Activated CD8-positive, alpha-beta memory T cell treated with anti-CD3 and anti-CD28 coated beads for 1 hour (primary cell): ENCODE measurements at places on chromosomes 5 and 9.

- no peak for DNase-seq
Observed at GRCh38 chr9:10268531-10269485, 344.0 kb downstream of the PTPRD start.

GRCh38 chr5:158819840-158820620 is 279.7 kb downstream of the EBF1 start:
- no peak for DNase-seq

DNA sequence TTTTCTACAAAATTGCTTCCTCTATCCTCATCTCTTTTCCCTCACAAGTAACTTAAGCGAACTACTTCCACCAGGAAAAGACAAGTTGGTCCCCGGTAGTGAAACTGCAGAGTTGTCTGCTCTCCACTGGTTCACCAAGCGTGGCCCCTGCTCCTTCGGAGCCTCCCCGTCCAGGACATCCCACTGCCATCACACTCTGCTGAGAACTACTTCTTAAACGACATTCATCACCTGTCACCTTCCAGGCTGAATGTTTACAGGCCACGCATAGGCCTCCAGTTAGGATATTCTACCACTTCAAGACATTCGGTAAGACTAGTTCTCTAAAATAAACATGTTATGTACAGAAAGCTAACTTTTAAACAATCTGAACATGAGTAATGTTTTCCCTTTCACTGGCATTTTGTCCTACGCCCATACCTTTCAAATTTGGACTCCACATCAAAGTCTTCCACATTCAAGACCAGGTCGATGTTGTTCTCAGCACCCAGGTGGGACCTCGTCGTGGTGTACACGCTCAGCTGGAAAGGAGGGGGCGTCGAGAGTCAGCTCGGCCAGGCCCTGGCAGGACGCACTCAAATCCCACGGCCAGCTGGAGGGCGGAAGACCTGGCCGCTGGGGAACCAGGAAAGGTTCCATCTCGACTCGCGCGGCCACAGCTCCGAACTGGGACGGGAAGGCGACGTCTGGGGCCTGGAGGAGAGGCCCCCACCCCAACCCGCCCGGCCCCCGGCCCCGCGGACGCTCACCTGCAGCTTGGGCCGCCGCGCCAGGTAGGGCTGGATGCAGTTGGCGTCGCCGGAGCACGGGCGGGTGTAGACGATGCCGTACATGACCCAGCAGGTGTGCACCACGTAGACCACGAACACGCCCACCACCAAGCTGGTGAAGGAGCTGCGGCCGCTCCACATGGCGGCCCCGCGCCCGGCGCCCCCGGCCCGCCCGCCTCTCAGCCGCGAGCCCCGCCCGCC is 683 bp downstream of the CLPTM1L start:
- DNase-seq: peak; percentile 8

- DNase-seq: no peak
Observed at GRCh38 chr5:14395411-14395810, 186.2 kb upstream of the OTULINL start.

DNA sequence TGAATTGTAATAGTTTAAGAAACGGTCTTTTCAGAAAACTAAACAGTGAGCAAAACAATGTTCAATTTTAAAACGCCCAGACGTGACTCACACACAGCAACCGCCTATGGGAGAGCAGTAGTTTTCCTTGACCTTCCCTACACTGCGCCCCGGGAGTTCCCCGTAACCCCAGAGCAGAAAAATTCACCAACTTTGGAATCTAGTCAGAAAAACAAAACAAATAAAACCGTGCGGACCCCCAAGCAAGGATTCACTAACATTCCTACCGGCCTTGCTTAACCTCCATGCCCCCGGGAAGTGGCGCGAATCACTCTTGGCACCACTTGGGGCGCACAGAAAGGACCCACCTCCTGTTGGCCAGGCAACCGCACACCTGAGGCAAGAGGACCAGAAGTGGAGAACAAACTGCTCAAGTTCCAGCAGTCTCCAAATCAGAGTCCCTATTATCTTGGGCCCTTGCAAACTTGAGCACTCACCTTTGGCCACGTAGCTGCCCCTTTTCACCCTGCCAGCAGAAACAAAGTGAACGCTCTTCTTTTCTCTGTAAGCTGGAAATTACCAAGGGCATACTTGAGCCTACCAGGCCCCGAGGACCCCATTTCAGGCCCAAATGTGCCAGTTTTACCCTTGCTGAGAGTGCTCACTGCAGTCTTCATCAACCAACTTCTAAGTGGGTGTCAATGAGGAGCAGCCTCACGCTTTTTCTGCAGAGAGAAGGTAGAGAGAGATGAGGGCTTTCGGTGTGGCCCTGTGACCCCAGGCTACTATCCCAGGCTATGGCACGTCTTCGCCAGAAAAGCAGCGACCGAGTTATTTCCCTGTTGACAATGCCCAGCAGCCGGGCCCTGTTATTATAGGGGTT is 189.7 kb downstream of the MEF2C start:
- no peak for DNase-seq

DNA sequence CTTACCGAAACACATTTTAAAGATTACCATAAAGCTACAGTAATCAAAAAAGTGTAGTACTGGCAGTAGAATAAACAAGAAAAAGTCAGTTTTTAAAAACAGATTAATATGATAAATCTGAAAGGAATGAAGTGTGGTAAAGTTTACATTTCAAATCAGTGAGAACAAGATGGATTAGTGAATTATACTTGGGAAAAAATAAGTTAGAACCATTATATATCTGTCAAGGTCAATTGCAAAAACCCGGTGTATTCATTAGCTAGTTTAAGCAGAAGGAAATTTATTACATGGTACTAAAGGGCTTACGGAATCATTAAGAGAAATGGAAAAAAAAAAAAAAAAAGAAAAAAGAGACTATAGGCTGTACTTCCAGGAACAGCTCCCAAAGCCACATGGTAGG is 164.3 kb downstream of the MUSK start:
- no peak for DNase-seq

DNA sequence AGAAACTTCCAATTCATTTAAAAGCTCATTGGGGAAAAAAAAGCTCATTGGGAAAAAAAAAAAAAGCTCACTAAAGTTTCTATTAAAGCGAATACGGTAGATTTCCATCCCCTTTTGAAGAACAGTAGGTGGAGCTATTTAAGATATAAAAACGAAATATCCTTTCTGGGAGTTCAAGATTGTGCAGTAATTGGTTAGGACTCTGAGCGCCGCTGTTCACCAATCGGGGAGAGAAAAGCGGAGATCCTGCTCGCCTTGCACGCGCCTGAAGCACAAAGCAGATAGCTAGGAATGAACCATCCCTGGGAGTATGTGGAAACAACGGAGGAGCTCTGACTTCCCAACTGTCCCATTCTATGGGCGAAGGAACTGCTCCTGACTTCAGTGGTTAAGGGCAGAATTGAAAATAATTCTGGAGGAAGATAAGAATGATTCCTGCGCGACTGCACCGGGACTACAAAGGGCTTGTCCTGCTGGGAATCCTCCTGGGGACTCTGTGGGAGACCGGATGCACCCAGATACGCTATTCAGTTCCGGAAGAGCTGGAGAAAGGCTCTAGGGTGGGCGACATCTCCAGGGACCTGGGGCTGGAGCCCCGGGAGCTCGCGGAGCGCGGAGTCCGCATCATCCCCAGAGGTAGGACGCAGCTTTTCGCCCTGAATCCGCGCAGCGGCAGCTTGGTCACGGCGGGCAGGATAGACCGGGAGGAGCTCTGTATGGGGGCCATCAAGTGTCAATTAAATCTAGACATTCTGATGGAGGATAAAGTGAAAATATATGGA is at the start of gene PCDHGA12:
TSS of gene PCDHGA12 (plus strand) at position 176 of the 782 bp plus-strand sequence. CDS start at position 429, 253 bp downstream.
- DNase-seq: no peak

DNA sequence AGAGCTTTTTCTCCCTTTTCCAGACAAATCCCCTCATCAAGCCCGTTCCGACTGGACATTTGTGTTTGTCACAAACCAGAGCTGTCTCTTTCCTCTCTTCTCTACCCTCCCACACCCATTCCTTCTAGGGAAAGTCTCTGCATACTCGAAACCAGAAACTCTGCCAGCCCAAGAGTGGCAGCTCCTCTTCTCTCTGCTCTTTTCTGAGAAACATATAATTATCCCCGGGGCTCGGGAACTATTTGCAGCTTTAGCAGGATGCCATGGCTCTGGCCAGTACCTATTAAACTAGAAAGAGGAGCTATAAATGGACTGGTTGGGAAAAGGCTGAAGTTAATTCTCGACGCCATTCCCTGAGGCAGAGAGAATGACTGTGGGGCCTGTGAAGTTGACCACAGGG is 82.6 kb downstream of the SH3PXD2B start:
- DNase-seq: no peak

GRCh38 chr5:147072622-147073021 is 162.2 kb upstream of the STK32A start:
- no peak for DNase-seq

GRCh38 chr5:82586181-82586580 is 308.0 kb upstream of the RPS23 start:
- no peak for DNase-seq

DNA sequence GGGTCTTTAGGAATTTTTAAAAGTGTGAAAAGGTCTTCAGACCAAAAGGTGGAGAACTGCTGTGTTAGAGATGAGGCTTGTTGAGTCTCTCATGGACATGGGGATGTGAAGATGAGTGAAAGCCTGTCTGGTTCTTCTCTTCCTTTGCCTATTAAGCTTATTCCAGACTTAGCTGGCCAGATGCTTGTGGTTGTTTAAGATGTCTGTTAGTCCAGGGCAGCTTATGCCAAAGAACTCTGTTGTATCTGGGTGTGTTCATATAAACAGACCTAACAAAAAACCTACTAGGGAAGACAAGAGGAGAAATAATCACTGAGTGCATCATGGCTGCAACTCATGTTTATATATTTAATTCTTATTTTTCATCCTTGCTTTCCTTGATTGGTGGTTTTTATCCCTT is 57.5 kb upstream of the NCS1 start:
- no peak for DNase-seq

DNA sequence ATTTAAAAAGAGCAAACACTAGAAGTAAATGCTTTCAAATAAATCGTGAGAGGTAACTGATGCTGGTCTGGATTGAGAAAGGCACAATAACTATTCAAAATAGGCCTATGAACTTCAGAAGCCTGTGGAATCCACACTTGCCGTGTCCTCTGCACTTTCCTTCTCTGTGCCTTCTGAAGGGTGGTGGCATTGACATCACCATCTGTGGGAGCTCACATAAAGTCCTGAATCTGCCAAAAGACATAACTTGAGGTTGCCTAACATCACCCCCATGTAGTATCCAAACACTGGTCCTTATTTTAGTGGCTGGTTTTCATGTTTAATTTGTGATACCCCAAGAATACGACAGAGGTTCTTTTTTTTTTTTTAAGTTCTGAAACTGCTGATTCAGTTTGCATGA is 59.8 kb downstream of the IRF1 start:
- no peak for DNase-seq

- no peak for DNase-seq
Observed at GRCh38 chr5:152086668-152087067, 162.0 kb upstream of the GLRA1 start.

- DNase-seq: no peak
Observed at GRCh38 chr9:26181836-26182235, 503.6 kb upstream of the TUSC1 start.

GRCh38 chr9:37187713-37188439 is 67.5 kb downstream of the ZCCHC7 start:
- DNase-seq: no peak

DNA sequence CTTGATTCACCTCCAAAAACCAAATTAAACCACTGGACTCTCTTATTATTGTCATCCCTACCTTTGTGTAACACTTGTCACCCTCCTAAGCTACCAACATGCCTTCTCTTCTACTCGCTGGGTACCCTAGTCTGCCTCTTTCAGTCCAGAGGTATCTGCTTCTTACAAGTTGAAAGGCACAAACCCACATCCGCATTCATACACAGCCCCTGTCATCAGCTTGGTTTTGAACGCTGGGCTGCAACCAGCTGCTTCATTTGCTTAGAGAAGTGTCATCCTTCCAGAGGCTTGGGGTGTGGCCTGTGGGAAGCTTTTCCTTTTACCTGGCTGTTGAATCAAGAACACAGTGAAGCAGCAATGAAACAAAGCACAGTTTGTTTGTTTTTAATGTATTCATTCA is 138.8 kb upstream of the WWC1 start:
- no peak for DNase-seq

GRCh38 chr9:78898234-78898633 is 601.3 kb downstream of the PSAT1 start:
- no peak for DNase-seq

DNA sequence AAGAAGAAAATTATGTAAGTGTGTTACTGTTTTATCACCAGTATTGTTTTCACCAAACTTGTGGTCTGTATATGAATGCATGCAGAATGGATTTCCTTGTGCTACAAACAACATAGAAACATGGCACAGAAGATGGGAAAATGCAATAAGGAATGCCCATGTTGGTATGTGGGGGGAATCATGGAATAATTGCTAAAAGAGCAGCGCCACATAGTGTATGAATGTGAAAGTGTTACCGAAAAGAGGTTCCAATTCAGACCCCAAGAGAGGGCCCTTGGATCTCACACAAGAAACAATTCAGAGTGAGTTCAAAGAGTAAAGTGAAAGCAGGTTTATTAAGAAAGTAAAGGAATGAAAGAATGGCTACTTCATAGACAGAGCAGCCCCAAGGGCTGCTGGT is 26.4 kb upstream of the TYRP1 start:
- no peak for DNase-seq

- no peak for DNase-seq
Observed at GRCh38 chr9:89638359-89638758, 33.5 kb downstream of the GADD45G start.

- no peak for DNase-seq
Observed at GRCh38 chr5:168969326-168969886, 331.5 kb downstream of the SLIT3 start.

DNA sequence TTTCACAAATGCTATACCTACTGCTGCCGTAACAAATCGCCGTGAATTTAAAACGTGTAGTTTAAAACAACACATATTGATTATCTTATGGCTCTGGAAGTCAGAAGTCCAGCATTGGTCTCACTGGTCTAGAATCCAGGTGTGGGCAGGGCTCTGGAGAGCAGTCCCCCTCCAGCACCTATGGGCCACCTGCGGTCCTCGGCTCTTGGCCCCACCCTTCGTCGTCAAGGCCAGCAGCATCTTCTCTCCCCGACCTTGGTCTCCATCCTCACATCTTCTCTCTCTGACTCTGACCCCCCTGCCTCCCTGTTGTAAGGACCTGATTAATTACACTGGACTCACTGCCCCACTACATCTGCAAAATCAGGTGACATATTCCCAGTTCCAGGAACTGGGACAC is 106.4 kb upstream of the COL5A1 start:
- DNase-seq: no peak

GRCh38 chr5:135066781-135067180 is 32.8 kb upstream of the PITX1 start:
- no peak for DNase-seq

DNA sequence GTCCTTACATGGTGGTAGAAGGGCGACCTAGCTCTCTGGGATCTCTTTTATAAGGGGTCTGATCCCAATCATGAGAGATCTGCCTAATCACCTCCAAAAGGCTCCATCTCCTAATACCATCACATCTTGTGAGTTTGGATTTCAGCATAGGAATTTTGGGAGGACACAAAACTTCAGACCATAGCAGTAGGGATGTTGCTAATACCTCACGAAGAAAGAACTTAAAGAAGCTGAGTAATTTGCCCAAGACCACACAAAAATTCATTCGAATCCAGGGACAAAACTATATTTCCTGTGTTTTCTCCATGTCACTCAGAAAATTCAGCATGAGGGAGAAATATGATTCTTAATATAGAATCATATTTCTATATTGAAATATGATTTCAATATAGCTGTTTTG is 32.7 kb downstream of the MTAP start:
- DNase-seq: no peak

GRCh38 chr5:157650991-157651611 is 1.1 kb downstream of the SOX30 start:
- DNase-seq: no peak

- no peak for DNase-seq
Observed at GRCh38 chr5:34409373-34409772, 246.8 kb upstream of the RAI14 start.
